ENCODE measurements at places on chromosomes 11 and 22. TPM values are rescaled to one million over a fixed set of nuclear protein-coding genes. Genes with fewer than 3 reads are reported as not detected.

DNA sequence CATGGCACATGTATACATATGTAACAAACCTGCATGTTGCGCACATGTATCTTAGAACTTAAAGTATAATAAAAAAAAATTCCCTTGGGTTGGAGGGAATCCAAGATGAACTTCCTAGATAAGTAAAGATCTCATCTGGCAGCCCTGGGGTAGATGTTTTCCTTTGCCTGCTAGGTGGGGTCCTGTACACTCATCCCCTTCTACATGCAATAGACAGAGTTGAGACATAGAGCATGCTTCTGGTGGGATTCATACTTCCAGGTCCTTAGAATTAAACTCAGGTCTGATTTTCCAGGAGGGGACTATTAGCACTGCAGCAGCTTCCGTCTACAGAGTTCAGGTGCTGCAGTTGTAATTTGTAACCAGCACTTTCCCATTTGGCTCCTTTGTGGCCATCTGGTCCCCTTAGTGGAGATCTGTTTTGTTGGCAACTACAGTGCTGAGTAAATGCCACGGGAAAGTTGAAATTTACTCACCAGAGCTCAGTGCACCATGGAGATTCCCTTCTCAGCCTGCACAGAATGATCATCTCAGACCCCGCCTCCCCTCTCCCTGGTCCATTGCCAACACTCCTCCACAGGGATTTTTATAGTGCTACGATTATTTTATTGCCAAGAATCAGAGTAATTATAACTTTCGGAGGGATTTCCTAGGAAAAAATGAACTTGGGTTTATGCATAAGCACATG is 220.1 kb upstream of the E2F8 start:
- no peak for DNase-seq

DNA sequence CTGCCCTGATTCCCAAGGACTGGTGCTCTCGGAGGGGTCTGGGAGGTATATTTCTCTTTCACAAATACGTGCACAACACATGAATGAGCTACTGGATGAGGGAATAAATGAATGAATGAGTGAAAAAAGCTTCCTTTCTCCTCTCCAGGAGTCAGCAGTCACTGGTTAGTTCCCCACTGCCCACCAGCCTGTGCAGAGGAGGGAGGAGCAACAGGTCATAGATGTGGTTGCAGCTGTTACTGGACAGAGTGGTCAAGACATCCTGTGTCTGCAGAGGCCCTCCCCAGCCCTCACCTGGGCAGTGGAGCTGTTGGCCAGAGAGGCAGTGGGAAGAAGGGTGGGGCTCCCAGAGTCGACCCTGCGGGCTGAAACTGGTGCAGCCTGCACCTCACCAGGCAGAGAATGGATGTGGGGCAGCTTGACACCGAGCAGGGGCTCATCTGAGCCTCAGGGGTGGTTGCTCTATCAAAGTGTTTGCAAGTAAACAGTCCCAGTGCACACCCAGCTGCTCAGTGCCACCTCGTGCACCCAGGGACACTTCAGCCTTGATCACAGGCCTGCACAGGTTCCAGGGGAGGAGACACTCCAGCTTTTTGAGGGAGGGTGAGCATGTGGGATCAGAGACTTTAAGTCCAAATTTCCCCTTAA is 1.4 kb upstream of the VPREB1 start:
- DNase-seq, result no peak

GRCh38 chr11:2844116-2844842 is 41.3 kb downstream of the CDKN1C start:
- no peak for DNase-seq

DNA sequence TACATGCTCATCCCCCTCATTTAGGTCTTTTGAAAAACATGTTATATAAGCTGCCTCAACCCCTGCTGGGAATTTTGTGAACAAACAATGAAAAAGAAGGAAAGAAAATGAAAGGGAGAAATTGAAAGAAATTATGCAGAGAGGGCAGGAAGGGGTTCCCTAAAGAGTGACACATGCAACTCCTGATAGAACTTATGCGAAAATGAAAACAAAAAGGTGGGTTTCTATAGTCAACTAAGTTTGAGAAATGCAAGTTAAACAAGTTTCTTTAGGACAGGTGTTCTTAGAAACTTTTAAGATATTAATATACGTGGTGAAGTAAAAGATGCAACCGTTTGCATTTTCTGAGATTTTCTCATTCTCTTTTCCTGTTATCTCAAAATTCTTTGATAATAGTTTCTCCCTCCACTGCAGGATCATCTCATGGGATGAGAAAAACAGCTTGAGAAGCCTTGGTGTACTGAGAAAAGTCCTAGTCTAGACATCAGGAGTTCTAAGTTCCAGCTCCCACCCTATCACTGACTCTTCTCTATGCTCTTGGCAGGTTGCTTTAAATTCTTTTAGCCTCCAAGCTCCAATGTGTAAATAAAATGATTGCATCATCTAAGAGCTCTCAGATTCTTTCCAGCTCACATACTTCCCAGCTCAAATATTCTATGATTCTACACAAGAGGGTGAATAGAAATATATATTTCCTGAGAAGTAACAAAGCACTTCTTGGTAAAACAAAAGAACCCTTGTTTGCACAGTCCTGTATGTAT is 109.2 kb downstream of the FAM76B start:
- no peak for DNase-seq

GRCh38 chr11:111089759-111090158 is 155.8 kb upstream of the POU2AF2 start:
- no peak for DNase-seq

DNA sequence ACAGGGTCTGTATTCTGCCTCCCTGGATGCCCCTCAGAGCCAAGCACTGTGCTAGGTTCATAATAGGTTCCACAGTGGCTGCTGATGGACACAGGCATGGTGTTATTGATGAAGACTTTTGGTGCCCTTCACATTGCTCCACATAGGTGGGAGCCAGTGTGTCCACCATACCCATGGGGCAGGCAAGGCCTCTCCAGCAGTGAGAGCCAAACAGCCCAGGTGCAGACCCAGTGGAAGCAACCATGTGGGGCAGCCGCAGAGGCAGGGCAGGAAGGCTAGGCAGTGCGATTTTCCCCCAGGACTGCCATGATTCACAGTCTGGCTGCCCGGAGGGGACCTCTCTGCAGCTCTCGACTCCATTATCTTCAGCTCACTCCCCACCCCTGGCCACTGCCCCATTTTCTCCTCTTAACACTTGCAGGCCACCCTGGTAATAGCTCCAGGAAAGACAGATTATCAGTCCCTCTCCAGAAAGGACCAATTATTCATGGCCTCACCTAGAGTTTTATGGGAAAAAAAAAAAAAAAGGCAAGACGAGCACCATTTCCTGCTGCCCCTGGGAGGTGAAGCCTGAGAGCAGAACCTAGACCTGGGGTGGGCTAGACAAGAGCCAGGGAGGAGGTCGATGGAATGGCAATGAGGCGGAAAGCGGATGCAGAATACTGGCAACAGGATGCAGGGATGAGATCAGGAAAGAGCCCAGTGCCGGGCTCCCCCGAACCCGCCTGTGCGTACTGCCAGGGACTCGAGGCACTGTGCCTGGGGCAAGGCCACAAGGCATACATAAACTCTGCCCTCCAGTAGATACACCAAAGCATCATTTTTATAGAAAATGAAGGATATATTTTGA is 343.0 kb upstream of the NCAM1 start:
- DNase-seq, result no peak

DNA sequence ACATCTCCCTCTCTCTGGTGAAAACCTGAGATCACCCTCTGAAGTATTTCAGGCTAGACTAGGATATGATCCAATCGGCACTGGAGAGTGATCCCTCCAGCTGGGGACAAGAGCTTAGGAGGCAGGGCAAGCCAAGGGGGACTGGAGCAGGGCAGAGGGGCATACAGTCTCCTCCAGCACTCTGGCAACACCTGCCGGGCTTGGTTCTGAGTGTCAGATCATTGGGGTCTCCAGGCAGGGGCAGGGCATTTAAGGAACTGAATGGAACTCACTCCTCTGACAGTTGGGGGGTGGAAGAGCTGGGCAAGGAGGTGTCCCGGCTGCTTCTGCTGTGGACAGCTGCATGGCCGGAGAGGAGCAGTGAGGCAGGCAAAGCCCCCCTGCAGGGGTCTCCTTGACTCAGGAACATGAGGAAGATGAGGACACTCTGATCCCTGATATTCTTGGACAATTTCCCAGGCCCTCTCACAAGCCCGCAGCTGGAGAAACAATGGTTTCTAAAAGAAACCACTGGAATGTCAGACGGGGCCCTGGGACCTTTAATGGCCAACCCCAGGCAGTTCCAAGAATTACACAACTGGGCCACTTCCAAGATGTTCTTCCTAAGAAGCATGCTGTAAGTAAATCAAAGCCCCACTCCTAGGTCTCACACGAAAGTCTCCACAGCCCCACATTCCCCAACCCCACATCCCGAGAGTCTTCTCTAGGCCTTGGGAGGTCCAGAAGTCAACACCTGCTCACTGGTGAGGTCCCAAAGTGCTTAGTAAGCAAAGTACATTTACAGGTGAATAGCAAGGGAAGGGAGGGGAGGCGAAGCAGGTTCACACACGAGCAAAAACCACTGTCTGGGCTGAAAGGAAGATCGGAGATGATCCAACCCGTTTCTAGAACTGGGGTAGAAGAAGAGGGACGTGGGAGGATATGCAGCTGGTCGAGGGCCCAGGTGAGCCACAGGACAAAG is 1.2 kb upstream of the CCDC86 start:
- no peak for DNase-seq

C1QTNF5 gene
- polyA plus RNA-seq, result not detected
